ENCODE measurements at places on chromosomes 2 and 18.

- DNase-seq, result no peak
These were observed 46.6 kb downstream of the KANSL3 start for GRCh38 chr2:96591494-96591893.

DNA sequence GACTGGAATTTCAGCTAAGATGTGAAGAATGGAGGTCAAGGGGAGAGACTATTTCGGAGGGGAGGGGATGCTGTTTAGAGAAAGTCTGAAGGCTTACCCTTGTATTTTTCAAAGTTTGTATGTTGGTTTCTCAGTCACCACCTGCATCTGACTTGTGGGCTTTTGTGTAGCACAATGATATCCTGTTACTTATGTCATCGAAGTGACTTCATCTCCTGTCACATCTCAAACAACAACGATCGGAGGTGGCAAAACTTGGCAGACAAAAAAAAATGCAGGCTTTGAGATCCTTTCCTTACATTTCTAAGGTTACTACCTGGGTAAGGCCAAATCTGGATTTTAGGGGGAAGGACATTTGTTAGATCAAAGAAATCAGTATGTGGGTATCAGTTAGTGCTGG lies 11.7 kb upstream of the CXCR4 start:
- no peak for DNase-seq

DNA sequence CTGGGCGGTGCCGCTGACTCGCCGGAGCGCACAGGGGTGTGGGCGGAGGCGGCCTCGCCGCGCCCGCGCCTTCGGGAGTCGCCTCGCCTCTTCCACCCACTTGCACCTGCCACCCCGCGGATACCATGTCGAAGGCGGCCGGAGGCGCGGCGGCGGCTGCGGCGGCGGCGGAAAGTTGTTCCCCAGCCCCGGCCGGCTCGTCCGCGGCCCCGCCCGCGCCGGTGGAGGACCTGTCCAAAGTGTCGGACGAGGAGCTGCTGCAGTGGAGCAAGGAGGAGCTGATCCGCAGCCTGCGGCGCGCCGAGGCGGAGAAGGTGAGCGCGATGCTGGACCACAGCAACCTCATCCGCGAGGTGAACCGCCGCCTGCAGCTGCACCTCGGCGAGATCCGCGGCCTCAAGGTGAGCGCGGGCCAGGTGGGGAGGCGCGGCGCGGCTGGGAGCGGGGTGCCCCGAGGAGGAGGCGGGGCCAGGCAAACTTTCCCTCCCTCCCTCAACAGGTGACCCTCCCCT lies 766 bp downstream of the CCDC85A start:
- DNase-seq, result no peak

GRCh38 chr2:66702301-66702700 lies 267.4 kb downstream of the MEIS1 start:
- no peak for DNase-seq

DNA sequence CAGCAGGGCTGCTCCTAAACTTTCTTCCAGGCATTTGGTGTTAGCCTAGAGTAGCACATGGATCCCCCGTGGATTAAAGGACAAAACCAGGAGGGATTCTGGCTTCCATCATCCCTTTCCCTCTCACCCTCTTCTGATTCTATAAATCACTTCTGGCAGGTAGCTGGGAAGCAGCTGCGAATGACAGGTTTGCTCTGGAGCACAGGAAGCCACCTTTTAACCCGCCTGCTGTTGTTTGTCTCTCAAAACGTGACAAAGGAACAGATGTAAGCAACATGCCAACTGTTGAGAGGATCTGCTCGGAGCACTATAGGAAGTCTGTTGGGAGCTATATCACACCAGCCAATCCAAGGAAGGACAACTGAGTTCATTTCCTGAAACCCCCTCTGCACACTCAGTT lies 101.9 kb downstream of the ACTR2 start:
- no peak for DNase-seq

GRCh38 chr2:117330641-117331040 lies 483.9 kb upstream of the DDX18 start:
- no peak for DNase-seq

- no peak for DNase-seq
These were observed 858 bp downstream of the KCNS3 start for GRCh38 chr2:17879137-17879912.

DNA sequence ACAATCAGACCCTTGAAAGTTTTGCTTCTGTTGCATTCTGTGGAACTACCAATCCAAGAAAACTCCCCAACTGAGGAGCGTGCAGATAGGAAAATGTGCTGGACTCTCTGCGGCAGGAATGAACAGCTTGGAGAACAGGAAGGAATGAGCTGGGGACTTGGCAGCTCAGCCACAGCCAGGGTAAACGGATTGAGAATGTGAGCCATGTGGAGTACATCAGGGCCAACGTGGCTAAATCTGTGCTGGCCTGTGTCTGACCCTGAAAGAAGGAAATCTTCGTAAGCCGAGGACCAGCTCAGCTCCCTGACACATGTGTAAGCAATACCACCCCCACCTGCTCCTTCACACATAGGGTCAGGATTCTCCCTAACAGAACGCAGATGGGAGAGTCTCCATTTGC lies 1023.7 kb downstream of the BCL11A start:
- no peak for DNase-seq

DNA sequence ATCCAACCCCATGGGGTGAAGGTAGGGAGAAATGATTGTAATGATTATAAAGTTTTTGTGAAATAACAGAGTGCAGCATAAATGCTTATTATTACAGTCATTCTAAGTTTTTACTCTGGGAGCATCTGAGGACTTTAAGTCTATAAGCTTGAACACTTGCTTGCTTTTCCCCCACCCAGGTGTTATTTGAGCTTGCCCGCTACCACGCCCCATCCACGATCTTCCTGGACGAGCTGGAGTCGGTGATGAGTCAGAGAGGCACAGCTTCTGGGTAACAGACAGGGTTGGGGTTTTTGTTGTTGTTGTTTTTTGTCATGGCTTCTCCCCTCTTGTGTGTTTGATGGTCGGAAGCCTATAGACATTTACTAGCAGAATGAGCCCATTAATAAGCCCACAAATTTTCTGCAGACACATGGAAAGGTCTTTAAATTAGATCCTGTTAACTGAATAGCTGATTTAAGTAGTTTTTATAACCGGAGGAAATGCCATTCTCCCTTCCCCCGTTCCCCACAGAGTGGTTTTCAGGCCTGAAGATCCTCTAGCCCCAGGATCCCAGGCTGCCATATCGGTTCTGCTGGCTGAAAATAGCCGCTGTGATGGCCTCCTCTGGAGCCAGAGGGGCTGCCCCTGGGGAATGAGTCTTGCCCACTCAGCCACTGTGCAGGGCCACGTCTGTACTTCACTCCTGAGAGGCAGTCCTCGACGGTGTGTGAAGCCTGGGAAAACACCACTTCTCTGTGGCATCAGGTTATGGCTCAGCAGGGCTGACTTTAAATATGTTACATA lies 39.9 kb upstream of the ELOA2 start:
- no peak for DNase-seq
